ENCODE measurements at places on chromosomes 6 and 20. TPM values are rescaled to one million over a fixed set of nuclear protein-coding genes. Genes with fewer than 3 reads are reported as not detected.

The ZNF831 gene
- total RNA-seq, result 46.8 TPM

The JPH2 gene
- not detected for total RNA-seq

DNA sequence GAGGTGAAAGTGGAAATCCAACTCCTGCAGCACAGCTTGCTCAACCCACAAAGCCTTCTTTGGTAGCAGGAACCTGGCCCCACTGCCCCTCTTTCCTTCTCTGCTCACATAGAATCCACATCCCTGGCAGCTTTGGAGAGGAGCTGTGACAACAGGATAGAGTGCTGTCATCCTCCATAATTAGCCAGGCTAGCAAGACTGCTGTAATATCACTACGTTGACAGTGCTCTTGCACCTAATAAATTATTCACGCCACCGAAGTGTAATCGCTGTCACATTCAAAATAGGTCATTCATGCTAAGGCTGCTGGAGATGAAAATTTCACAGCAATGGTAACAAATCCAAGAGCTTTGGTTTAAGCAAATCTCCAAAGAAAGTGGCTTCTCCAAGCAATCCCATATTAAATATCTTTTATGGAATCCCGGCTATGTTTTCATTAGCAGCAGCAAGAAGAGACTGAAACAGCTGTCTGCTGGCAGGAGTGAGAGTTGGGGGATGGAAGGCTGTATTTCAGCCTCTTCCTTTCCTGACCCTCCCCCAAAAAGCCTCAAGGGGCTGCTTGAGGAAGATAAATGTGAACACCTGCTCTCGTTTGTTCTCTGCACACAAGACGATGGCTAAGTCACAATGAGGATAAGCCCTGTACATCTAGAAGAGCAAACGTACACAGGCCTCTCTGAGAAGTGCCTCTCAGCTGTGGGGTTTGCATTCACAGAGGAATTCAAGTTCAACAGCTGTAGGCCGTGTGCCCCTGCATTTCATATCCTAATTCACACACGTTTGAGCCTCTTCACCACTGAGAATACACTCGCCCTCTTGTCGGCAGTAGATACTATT, 16.5 kb downstream of the RIPOR2 start:
- no peak for DNase-seq

GRCh38 chr20:48210111-48211027, 425.1 kb upstream of the SULF2 start:
- DNase-seq, result no peak

The CD109 gene
- total RNA-seq, result 0.96 TPM

DNA sequence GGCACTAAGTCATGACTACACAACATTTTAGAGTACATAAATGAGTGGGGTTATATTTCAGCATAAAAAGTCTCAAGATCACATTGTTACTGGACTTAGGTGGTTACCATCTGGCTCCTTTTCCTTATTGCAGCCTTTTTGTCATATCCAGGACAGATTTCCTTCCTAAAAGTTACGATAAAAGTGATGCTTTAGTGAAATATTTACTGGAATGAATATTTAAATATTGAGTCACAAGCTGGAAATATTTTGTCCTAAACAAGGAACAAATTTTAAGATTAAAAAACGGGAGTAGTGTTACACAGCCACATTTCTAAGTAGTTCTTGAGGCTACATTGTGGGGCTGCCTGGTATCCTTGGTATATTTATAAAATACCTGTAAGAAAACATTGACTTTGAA, 52.2 kb downstream of the CDC40 start:
- DNase-seq, result no peak

DNA sequence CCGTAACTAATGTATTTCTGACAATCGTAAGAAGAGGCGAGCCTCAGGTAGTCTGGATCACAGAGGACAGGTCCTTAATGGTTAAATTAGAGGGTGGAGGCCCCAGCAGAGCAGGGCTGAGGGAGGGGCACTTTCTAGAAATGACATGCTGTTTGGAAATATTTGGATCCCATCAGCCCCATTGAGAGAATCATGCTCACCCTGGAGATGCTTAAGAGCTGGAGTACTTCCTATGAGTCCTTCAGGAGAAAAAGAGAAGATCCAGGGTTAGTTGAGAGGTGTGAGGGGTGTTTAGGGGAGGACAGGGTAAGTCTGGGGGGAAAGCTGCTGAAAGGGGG, 123.0 kb downstream of the TCP11 start:
- no peak for DNase-seq

DNA sequence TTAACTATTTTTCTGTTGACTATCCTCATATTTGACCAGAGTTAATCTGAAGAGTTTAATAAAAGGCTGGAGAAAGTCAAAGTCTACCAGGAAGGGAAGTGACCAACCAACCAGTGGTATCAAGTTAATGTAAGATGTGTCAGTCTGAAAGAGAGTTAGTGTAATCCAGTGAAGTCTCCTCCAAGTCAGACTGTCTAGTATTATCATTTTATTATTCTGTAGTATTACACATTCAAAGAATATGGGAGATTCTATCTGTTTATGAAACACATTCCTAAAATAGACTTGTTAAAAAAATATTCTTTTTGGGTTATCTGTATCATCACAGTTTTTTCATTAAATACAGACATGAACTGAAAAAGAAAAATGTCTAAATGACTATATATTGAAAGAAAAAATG, 194.4 kb downstream of the BTBD9 start:
- no peak for DNase-seq

- no peak for DNase-seq
These were observed 133.7 kb upstream of the FLRT3 start for GRCh38 chr20:14470977-14471661.

DNA sequence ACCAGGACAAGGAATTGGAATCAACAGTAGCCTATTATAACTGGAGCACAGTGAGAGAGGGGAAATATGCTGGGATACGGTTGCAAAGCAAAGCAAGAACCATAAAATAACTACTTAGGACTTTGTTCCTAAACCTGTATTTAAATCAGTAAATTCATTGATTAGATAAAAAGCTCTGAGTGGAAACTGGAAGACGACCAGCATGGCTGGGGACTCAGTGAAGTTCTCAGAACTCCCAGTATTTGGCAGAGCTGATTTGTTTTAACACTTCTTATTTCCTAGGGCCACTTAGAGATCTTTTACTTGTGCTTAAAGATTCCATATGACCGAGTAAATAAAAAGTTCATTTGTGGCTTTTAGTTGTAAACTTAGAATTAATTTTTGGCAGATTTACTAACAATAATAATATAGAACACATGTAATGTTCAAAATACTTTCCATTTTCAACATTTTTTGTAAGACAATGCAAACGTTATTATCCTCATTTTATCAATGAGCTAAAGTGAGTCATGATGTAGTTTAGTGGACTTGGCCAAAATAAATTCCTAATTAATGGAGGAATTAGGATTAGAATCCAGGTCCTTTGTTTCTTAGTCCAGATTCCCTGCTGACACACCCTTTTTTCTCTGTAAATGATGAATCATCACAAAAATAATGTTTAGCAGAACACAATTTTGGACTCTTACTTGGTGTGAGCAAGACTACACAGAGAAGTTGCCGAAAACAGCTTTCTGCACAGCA, 392.9 kb downstream of the GJA1 start:
- no peak for DNase-seq

GRCh38 chr6:32432050-32432450, 7.6 kb upstream of the HLA-DRA start:
- peak; percentile 39 for DNase-seq

DNA sequence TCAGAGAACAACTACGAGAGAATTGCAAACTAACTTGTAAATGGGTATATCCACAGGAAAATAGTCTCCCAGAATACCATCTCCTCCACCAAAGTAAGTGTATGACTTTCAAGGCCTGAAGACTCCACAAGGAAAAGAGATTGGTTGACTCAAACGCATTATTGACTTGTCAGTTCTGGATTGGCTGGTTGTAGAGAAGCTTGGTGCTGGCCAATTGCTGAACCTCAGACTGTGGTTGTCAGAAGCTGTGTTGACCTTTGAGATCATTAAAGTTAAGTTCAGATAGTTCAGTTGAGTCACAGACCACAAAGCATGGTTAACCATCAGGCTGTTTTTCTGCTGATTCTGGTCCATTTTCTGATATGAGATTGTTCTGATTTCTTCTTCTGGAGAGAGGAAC, 388.3 kb downstream of the BMP2 start:
- no peak for DNase-seq

DNA sequence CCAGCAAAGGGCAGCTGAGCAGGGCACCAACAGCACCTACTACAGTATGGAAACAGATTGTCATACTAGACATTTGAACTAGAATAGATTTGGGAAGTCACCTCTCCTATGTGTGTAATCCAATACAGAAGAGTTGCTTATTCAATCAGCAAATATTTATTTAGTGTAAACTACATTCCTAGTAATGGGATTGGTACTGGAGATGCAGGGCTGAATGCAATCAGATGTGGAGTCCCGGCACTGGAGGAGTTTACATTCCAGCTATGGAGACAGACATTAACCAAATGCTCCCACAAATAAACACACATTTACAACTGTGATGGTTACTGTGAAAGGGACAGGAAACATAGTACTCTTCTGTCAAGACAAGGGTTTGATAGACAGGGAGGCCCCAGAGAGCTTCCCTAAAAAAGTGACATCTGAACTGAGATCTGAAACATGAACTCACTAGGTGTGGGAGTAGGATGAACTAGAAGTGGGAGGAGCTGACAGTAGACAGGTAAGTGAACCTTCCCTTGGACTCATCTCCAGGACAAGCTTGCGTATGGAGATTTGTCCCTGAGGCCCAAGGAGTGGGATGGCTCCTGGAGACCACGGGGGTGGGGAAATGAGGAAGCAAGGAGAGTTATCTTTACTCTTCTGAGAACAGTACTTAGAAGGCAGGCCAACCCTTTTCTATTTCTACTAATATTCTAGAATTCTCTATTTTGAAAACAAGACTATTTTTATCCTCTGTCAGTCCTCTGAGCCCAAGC, 420.5 kb downstream of the MAFB start:
- no peak for DNase-seq

GRCh38 chr6:170089963-170090362, 200.9 kb downstream of the DLL1 start:
- no peak for DNase-seq

- no peak for DNase-seq
These were observed 19.4 kb upstream of the TRAF3IP2 start for GRCh38 chr6:111625099-111625416.
